Umbilical cord (tissue), 2 donors: ENCODE measurements at places on chromosomes 2 and 18. TPM values are rescaled to one million over a fixed set of nuclear protein-coding genes. Genes with fewer than 3 reads are reported as not detected.

GRCh38 chr2:79801082-79801481 lies 288.2 kb downstream of the CTNNA2 start:
- no peak for DNase-seq

GRCh38 chr2:84057917-84058560 lies 401.0 kb downstream of the SUCLG1 start:
- peak; percentile 92 for DNase-seq

- DNase-seq = no peak
Observed at GRCh38 chr2:120348134-120348736, 2.3 kb downstream of the INHBB start.

- no peak for DNase-seq
Observed at GRCh38 chr2:71832844-71833243, 314.8 kb downstream of the CYP26B1 start.

- no peak for DNase-seq
Observed at GRCh38 chr18:69898241-69898861, 49.3 kb downstream of the CD226 start.

DNA sequence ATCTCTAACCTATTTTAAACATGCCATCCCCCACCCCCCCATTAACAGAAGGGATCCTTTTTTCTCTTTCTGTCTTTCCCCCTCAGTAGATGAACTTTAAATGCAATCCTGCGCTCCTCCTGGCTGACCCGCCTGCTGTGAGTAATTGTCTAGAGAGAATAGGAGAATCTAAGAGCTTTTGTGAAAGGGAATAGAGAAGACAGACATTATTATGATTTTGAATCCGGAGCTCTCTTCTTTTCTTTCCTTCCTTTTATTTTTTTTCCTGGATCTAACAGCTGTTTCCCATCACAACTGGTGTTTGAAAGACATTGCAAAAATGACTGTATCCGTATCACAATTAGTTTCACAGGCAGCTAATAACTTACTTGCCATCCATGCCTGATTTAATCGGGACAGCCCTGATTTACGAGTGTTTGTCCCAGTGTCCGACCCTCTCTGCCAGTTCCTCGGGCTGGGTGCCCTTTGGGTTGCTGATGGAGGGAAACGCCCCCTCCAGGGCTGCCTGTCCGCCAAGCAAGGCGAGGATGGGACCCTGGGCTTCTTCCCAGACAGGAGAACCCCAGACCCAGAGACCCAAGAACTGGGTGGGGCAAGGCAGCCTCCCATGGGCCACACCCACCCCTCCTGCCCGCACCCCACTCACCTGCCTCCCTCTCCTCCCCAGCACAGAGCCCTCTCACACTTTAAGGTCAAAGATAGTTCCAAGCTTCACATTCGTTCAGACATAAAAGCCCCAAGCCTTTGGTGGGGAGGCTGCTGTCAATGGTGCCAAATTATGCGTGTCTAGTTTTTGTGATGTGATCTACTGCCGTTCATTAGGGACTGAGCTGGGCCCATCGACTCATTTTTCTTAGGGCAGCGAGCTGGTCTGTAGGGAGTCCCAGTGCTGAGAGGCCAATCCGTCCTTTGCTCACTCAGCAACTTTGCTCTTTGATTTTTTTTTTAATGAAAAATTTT lies 231.7 kb downstream of the ZNF516 start:
- DNase-seq = no peak

GRCh38 chr2:206520450-206520849 lies 77.1 kb downstream of the ADAM23 start:
- no peak for DNase-seq

DNA sequence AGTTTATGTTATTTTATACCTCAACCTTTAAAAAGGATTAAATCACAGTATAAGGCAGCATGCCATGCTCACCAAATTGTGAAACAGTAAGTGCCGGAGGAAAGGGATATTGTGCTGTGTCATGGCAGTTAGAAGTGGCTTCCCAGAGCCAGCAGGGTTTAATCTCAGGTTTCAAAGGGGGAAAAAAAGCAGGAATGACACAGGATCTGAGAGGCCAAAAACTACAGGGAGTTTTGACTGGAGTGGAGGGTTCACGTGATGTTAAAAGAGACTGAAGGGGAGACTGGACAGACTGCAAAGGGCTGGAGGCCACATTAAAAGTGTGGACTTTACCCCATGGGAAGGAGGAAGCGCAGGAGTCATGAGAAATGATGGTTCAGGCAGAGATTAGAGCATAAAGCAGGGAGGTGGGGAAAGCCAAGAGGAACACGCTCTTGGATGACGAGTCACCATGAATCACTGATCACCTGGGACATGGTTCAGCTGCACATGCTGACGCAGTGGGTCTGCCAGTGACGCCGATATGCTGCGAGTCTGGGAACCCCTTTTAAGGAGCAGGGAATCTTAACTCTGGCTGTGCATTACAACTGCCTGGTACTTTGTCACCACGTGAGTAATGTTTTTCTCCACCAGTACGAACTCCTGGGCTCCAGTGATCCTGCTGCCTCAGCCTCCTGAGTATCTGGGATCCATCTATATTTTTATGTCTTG lies 6.1 kb downstream of the CHMP1B start:
- peak; percentile 31 for DNase-seq

GRCh38 chr18:59324623-59324971 lies 6.1 kb upstream of the CPLX4 start:
- no peak for DNase-seq

- DNase-seq = no peak
Observed at GRCh38 chr2:77161009-77161408, 361.2 kb downstream of the LRRTM4 start.

DNA sequence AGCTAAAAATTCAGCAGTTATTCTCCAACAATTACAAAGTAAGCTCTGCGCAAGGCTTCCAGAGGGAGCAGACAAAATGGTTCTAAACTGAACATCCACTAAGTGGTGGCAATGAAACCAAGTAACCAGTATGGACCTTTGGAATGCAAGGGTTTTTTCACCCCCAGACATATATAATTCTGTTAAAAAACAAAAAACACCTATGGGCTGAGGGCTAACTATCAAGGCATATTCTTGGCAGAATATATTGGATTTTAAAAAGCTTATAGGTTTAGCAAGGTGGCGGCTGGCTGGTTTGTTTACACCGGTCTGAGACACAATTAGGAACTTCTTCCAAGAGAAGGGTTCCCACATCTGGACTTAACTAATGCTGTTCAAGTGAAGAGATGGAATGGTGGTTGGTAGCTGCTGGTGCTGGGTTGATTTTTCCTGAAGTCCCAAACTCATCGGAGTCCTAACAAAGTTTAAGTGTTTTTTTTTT lies 2.8 kb downstream of the ZFP36L2 start:
- DNase-seq = peak; percentile 46

GRCh38 chr2:241816431-241817121 lies 7.6 kb downstream of the NEU4 start:
- no peak for DNase-seq

GRCh38 chr2:119232666-119232993 lies 9.0 kb downstream of the STEAP3 start:
- DNase-seq = no peak

DNA sequence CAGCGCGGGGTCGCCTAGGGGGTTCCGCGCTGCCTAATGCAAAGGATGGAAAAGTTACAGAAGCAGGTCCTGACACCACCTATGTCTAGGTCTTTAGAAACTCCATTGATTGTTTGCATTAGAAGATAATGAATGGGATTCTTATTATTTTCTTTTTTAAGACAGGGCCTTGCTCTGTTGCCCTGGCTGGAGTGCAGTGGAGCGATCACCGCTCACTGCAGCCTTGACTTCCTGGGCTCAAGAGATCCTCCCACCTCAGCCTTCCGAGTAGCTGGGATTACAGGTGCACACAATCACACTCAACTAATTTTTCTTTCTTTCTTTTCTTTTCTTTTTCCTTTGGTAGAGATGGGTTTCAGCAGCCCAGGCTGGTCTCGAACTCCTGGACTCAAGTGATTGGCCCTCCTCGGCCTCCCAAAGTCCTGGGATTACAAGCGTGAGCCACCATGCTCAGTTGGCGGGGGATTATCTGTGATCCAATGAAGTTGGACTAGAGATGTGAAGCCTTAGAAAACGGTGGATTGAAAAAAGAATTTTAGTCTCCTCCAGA lies 761 bp upstream of the IDH1 start:
- no peak for DNase-seq

DNA sequence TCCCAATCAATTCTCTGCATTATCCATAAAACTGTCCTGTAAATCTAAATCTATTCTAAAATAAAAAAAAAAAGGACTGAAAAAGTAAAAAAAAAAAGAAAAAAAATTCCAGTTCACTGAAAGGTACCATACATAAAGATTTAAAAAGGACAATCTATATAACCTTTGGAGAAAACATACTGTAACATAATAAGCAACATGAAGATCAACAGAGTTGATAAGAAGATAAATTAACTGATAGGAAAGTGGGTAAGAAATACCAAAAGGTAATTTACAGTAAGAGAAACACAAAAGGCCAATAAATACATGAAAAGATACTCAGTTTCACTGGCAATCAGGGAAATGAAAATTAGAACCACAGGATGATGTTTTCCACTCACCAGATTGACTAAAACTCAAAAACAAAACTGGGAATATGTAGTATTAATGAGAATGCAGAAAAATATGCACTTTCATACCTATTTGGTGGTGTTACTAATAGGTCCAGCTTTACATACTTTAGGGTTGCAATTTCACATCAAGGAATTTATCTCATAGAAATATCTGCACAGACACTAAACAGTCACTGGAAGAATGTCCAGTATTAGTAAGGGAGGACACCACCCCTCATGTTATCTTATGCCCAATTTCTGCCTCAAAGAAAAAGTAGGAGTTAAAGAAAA lies 48.3 kb upstream of the SEMA4C start:
- DNase-seq = no peak

DNA sequence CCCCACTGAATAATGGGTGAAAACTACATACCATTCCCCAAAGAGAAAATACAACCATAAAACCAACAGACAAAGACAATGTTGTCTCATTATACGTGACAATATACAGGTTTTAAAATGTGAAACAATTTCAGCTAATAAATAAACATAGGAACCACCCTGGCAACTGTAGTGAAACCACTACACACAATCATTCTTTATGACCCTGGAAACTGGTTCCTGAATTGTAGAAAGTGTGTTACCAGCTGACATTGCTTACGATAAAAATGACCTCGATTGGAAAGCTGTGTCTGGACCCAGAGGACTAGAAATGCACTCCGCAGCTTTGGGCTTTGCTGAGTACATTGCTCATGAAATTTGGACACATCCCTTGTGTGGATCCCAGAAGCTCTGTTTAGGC lies 73.9 kb upstream of the LPIN2 start:
- DNase-seq = no peak

- no peak for DNase-seq
Observed at GRCh38 chr2:43262951-43263350, 36.5 kb upstream of the ZFP36L2 start.

DNA sequence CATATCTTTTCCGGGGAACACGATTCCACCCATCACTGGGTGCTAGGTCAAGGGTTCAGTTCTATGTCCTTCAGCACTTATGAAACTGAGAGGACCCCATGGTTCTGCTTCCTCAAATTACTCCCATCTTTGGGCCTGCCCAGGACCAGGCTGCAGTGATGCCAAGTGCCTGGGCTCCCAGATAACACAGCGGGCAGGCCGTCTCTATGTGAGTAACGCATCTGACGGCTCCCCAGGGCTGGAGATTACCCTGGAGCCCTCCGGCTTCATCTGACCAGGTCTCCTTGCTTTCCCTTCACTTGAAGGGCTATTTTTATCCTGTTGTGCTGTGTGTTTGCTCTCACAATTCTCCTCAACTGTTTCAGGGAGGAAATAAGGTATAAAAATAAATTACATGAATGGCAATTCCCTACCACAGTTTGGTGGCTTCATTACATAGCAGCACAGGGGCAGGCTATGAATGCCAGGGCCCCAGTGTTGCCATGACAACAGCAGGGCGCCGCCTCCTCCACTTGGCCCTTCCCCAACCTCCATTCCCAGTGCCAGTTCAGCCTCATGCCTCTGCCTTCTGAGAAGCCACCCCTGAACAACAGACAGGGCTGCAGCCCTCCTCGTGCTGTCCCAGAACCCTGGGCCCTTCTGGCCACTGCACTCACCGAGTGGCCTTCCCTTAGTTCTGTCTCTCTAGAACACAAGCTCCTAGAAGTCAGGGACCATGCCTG lies 25.4 kb upstream of the TMEM131 start:
- no peak for DNase-seq

DNA sequence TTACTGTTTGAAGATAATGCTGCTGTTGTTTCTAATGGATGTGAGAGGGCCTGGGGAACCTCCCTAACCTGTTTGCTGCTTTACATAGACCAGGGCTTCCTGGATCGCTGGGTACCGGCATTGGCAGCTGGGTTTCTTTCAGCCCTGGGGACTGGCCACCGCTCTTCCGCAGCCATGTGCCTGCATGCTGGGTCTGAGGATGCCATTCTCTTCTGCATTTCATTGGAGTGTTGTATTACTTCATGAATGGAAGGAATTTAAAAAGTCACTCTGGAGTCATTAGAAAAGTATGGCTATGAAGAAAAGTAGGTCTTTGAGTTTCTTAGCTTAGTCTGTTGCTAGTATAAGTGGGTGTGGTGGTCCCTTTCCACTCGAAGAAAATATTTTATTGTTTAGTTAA lies 107.3 kb upstream of the MGAT5 start:
- peak; percentile 15 for DNase-seq

DNA sequence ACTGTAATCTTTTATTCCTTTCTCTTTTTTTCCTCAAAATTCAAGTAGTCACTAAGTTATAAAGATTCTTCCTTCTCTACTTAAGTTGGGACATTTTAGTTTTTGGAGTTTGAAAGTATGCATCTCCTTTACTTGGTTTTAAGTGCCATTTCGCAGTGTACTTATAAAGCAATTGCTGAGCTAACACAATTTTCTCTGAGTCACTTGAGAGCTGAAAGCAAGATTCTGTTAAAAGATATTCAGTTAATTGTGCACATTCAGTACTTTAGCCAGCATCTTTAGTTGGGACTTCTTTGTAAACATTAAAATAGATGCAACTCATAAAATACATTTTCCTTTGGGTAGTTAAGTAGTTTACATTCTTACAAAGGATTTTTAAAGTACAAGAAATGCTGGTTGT lies 136.0 kb downstream of the GFPT1 start:
- no peak for DNase-seq

The ALKAL2 gene
- not detected for total RNA-seq

The GBX2 gene
- total RNA-seq = 6.7 TPM

The CCNT2 gene
- 39.2 TPM for total RNA-seq

The CRYGB gene
- not detected for total RNA-seq

The EPAS1 gene
- total RNA-seq = 52.2 TPM
